ENCODE measurements at places on chromosomes 16 and 17.

DNA sequence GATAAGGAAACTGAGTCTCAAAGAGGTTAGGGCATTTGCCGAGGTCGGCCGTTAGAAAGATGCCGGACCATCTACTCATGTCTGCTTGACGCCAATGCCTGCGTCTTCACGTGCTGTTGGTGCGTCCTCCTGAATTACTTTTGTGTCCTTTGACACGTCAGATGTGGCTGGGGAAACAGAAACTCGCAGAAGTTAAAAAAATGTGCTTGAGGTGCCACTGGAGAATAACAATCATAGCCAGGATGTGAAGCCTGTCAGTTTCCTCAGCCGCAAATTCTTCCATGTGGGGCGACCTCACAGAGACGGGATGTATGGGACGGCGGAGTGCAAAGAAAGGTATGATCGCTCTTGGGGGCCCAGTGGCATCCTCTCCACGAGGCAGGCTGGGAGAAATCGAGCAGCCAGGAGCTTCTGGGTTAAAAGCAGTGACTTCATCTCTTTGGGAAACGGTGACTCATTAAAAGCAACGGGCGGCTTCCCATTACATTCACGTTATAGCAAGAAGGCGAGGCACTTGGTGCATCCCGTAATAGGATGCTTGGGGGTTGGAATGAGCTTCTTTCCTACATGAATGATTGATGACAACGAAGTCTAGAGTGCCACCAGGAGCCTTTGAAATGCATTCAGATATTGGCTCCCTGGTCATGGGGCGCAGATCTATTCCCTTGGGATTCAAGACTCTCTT lies 67.8 kb downstream of the BMERB1 start:
- DNase-seq, result no peak

DNA sequence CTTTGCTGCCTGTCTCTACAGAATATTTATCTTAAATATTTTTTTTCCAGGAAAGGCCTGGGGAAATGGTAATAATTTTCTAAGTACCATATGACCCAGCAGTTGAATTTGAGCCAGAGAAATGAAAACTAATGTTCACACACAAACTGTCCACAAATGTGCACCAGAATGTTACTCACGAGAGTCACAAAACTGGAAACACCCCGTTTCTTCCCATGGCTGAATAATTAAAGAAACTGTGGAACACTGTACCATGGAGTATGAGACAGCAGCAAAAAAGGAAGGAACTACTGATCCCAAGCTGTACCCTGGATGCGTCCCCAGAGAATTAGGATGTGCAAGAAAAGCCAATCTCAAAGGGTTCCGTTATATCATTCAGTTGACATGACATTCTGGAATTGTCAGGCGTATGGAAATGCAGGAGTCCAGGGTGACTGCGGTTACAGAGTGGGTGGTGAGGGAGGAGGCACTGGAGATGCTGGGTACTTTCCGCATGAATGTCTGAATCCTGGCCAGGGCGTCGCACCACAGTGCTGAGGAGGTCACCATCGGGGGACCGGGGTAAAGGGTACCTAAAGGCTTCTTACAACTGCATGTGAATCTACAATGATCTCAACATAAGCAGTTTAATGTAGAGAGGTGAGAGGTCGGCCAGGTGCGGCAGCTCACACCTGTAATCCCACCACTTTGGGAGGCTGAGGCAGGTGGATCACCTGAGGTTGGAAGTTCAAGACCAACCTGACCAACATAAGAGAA lies 34.5 kb downstream of the USP22 start:
- no peak for DNase-seq

GRCh38 chr16:9645911-9646310 lies 536.3 kb downstream of the GRIN2A start:
- DNase-seq, result no peak

DNA sequence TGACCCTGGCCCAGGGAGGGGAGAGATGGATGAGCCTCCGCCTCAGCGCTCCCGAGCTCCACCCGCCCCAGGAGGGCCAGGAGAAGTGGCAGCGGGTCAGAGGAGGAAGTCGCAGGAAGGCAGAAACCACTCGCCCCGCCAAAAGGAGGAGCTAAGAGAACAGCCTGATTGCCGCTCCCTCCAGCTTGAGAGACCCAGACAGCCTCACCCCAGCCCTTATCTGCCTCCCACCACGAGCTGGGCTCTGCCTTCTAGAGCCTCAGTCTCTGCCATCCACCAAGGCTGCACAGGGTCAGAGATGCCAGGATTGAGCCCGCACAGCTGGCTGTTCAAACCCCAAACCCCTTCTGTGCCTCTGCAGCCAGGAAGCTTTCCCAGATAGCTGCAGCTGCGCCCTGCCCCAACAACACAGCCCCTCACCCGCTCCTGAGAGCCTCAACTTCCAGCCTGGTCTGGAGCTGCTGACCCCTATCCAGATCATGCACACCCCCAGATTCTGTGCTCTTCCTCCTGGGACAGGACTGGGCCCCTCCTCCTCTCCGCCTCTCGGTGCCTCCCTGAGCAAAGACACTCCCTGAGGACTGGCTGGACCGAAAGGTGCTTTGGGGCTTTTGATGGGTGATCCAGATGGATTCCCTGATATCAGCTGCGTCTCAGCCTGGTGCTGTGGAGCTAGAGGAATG lies 1.0 kb upstream of the ATP2A3 start:
- DNase-seq, result peak; percentile 31

DNA sequence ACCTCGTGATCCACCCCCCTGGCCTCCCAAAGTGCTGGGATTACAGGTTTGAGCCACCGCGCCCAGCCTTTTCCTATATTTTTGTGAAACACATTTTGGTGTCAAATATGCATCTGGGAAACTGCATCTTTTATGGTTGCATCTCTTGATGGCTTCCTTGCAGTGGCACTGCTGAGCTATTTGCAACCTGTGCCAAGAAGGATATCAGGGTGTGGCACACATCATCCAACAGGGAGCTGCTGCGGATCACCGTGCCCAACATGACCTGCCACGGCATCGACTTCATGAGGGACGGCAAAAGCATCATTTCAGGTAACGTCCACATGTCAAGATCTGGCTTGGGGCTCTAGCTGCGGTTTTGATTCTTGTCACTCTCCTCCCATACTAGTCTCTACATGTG lies 16.8 kb upstream of the USP43 start:
- DNase-seq, result no peak

DNA sequence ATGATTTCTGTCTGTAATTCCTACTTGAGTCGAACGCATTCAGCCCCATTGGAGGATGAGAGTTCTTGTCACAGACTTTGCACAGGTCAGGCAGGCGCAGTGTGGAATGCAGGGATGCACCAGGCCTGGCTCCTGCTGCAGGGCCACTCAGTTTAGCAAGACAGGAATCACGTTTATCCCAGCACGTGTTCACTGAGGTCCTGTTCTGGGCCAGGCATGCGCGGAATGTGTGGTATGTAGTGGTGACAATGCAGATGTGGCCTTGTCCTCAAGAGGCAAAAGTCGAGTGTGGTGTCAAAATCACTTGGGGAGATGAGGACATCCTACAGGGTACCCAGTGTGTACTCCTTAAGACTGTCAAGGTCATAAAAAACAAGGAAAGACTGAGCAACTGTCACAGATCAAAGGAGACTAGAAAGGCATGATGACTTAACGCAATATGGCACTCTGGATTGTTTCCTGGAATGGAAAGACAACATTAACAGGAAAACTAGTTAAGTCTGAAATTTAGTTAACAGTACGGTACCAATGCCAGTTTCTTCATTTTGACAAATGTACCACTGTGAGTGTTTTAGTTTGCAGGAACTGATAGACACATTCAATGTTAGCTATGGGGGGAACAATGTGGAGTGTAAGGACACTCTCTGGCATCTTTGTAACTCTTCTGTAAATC lies 121.5 kb upstream of the ADAMTS18 start:
- DNase-seq, result no peak

Measured in activated CD8-positive, alpha-beta memory T cell treated with anti-CD3 and anti-CD28 coated beads for 4 hours (primary cell).